NCI-H524 (cell line): ENCODE measurements at places on chromosomes 5 and 9.

DNA sequence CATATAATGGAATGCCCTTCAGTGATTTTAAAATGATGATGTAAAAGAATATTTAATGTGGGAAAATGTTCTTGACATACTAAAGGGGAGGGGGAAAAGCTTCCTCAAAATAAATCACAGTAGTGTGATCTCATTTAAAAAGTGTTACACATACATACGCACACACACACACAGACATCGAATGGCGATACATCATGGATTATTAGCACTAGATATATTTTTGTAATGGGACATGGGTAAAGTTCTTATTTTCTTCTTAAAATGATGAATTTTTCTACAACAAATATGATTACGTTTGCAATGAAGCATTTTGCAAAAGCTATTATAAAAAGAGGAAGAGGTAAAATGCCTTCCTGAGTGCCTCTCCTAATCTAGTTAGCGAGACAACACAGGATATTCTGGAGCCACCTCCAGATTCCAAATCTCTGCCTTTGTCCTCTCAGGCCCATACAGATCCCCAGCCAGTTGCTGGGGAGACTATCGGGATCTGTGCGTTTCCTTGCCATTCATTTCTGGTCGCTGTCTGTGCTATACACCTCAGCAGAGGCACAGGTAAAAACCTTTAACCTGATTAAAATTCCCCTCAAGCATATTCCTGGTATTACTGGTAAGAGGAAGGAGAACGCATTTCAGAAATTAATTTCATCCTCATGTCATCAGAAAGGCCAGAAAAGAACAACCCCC, 69.6 kb downstream of the SLC28A3 start:
- DNase-seq: no peak

DNA sequence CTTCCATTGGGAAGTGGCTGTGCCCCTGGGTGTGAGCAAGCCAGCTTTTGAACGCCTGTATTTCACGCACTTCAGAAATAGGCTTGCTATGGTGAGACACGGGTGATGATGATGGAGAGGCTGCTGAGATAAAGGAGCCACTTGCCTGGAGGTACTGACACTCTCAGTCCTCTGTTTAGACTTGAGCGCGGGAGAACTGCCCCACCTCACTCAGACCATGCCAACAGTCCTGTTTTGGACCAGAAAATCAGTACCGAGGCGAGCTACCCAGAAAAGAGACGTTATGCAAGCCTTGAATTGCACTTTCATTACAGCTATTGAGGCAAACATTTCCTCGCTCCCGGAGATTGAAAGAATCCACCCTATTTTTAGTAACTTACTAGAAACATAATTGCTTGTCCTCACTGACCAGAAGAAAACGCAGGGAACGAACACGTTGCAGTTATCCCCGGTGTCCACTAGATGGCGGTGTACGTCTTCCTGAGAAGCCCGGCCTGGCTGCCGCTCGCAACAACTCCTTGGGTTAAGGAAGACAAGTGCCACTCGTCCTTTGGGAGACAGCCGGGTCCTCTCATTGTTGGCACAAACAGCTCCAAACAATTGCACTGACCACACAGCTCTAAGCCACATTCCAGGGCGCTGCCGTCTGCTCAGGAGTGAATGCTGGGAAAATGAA, 142.4 kb downstream of the PSAT1 start:
- peak; percentile 80 for DNase-seq

GRCh38 chr9:122961139-122961538, 20.3 kb downstream of the RABGAP1 start:
- DNase-seq: no peak

DNA sequence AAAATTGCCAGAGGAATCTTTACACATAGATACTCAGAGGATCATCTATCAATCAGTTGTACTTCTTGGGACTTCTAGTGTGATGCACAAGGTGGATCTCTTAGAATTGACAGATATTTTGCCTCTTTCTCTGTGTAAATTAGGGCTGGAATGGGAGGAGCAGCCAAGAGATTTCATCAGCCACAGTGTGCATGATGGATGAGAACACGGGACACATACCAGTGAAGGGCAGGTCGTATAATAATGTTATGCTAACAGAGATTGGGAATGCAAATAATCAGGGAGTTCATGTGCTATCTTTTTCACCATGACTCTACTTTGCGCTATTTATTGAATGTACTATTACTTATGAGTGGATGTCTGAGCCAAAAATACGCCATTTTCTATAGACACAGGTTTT, 43.3 kb upstream of the ISOC1 start:
- DNase-seq: no peak

DNA sequence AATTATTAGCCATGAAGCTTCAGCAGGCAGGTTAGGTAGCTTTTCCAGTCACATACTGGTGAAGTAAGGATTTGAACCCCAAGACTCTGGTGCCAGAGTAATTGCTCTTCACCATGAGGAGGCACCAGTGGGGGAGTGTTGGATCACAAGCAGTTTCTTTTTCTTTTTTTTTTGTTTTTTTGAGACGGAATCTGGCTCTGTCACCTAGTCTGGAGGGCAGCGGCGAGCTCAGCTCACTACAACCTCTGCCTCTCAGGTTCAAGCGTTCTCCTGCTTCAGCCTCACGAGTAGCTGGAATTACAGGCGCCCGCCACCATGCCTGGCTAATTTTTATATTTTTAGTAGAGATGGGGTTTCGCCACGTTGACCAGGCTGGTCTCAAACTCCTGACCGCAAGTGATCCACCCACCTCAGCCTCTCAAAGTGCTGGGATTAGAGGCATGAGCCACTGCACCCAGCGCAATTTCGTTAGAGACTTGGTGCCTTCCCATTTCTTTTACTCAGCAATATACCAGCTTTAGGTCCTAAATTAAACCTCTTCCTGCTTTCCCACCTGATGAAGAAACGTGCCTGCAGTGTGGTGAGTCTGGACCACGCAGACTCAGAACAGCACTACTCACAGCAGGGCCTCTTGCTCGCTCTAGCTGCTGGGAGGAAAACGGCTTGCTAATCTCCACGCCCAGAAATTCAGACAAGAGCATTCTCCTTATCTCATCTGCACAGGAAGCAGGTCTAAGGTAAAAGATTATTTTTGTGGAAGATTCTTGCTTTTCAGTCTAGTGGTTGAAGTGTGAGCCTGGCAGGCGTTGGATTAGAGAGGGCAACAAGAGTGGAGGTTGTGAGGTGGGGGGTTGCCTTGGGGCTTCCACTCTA, at the start of gene S100Z:
Gene S100Z (plus strand): TSS at position 596 of the 873 bp plus-strand sequence. CDS start 25,346 bp downstream, outside the sequence.
- no peak for DNase-seq

GRCh38 chr9:4010309-4010708, 289.6 kb downstream of the GLIS3 start:
- DNase-seq: no peak

- DNase-seq: no peak
Measured at GRCh38 chr5:88279584-88279983, 10.9 kb upstream of the TMEM161B start.

DNA sequence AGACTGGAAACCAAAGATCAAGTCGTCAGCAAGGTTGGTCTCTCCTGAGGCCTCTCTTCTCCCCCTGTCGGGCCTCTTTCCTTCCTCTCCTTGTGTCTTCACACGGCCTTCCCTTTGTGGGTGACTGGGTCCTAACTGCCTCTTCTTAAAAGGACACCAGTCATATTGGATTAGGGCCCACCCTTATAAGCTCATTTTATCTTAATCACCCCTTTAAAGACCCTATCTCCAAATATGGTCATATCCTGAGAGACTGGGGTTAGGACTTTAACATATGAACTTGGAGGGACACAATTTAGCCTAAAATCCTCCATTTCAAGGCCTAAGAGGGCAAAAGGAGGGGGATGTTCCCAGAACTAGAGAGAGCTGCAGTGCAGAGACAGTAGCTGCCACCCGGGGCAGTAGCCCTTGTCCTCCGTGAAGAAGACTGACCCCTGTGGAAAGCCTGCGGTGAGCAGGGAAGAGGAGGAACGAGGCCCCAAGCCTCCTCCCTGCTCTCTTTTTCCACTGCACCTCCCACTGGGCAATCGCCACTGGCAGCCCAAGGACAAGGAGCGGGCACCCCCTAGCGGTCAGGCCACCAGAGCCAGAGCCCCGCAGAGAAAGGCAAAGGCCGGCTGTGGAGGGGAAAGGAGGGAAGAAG, 34.9 kb downstream of the CFAP90 start:
- peak; percentile 30 for DNase-seq

DNA sequence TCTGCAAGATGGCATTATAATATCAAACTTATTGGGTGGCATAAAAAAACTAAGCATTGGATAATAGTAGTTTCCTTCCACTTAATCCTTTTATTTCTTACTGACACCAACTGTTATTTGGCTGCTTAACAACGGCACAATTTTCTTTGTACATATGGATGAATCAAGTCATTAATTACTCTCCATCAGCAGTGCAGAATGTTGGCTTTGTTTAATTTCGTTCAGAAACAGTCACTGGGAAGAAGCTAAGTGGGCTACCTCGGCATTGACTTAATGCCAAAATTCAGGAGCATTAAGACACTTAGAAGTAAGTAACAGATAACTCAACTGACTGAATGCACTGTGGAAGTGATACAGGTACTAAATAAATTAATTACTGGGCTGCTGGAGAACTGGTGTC, 460.4 kb downstream of the CTNND2 start:
- peak; percentile 89 for DNase-seq
